NCI-H2081 (cell line): ENCODE measurements at places on chromosomes 11 and 22.

GRCh38 chr11:117868815-117869561 lies 7.5 kb downstream of the FXYD6 start:
- peak; percentile 76 for DNase-seq

- peak; percentile 42 for DNase-seq
Measured at GRCh38 chr11:134340354-134340964, 8.7 kb downstream of the GLB1L2 start.

- DNase-seq, result no peak
Measured at GRCh38 chr11:126522606-126523005, 167.1 kb downstream of the ST3GAL4 start.

DNA sequence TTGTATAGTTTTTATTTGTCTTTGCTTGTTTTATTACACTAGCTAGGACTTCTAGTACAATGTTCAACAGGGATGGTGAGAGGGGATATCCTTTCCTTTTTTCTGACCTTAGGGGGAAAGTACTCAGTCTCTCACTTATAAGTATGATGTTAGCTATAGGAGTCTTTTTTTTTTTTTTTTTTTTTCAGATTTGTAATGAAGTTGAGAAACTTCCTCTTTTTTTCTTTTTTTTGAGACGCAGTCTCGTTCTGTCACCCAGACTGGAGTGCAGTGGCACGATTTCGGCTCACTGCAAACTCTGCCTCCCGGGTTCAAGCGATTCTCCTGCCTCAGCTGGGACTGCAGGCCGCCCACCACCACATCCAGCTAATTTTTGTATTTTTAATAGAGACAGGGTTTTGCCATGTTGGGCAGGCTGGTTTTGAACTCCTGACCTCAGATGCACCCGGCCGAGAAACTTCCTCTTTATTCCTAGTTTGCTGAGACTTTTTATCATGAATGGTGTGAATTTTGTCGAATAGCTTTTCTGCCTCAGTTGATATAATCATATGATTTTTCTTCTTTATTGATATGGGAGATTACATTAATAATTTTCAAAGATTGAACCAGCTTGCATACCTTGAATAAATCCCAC lies 10.9 kb downstream of the TRIM22 start:
- DNase-seq, result no peak

- peak; percentile 92 for DNase-seq
Measured at GRCh38 chr11:71453037-71453917, at the start of gene NADSYN1. Gene NADSYN1 (plus strand): TSS chr11:71453203. CDS start chr11:71453297, 94 bp downstream.

DNA sequence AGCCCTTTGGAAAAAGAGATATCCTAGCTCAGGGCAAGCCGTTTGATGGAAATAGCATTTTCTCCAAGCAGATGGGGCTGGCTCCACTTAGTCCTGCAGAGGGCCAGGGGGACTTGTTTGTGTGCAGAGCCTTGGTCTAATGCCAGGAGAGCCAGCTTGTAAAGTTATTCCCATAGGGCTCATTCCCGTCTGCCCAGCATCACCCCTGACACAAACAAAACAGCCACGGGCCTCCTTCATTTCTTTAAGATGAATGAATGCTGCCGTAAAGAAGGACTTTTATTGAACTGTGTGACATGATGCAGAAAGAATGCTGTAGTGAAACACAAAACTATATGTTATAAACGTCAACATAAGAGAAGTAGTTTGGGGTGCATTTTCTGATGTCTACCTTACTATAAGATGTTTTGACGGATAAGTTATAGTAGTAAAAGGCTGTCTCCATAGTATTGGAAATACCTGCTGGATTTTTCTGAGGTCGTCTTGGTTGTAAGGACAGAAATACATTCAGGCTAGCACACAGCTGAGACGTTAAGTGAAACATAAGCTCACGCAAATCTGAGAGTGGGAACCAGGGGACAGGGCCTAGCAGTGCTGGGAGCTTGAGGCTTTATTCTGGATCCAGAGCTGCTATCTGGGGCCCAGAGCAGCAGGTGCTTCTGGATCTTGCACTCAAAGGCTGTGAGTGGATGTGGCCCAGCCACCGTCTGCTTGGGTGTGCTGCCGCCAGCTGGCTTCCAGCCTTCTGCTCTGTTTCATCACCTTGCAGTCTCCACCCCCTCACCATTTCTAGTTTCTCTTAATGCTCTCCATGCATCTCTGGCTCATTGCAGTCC lies 53.3 kb downstream of the NCAM1 start:
- DNase-seq, result peak; percentile 88

- no peak for DNase-seq
Measured at GRCh38 chr11:77211594-77212251, 83.7 kb downstream of the MYO7A start.

DNA sequence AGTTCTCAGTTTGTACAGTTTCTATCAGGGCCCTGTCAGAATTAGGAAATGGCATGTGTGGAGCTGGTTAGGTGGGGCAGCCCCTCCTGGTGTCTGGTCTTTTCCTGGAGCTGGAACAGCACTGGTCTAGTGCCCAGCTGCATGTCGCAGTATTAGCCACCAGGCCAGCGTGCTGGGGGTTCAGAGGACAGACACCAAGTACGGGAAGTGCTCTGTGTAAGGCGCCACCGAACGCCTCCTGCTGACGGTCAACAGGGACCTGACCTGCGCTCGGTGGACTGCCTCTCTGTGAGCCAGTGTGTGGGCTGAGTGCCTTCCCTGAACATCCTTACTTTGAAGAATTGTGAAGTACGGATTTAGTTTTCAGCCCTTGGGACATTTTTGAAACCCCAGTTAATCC lies 33.9 kb downstream of the AP2A2 start:
- DNase-seq, result no peak

GRCh38 chr22:41263704-41264103 lies 22.3 kb downstream of the RANGAP1 start:
- DNase-seq, result no peak

DNA sequence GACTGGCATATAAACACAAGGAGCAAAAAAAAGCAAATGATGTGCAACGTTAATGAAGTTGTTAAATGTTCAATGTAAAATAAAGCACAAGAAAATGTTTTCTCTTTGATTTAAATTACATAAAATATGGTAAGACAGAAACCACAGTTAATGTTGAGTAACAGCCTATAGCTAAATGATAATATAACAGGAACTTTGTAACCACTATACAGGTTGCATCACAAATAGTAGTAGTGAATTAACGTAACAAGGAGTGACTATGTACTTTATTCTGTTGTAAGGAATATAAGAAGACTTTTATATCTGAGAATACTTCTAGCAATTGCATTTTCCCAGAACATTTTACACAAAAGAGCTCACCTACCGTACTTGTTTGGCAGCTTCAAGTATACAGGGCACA lies 16.9 kb downstream of the SAAL1 start:
- DNase-seq, result no peak

DNA sequence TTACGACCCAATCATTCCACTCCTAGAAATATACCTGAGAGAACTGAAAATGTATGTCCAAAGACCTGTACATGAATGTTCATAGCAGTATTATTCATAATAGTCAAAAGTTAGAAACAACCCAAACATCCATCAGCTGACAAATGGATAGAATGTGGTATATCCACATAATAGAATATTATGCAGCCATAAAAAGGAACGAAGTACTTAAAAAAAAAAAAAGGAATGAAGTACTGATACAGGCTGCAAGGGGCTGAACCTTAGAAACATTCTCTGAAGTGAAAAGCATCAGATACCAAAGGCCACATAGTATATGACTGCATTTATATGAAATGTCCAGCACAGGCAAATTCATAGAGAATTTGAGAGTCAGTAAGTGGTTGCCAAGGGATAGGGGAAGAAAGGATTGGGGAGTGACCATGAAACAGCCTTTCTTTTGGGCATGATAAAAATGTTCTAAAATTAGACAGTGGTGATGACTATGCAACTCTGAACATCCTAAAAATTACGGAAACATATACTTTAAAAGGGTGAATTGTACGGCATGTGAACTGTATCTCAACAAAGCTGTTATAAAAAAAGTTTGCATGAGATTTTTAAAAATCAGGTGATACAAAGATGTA lies 1.8 kb downstream of the TPST2 start:
- DNase-seq, result no peak

- DNase-seq, result peak; percentile 46
Measured at GRCh38 chr11:131668500-131669400, 298.3 kb downstream of the NTM start.

- DNase-seq, result no peak
Measured at GRCh38 chr11:125431009-125431408, 65.1 kb downstream of the FEZ1 start.

GRCh38 chr11:11155962-11156815 lies 196.9 kb downstream of the CSNK2A3 start:
- DNase-seq, result no peak

- no peak for DNase-seq
Measured at GRCh38 chr11:69552951-69553350, 71.5 kb downstream of the LINC01488 start.

GRCh38 chr11:123745764-123746451 lies 4.4 kb upstream of the ZNF202 start:
- DNase-seq, result no peak

DNA sequence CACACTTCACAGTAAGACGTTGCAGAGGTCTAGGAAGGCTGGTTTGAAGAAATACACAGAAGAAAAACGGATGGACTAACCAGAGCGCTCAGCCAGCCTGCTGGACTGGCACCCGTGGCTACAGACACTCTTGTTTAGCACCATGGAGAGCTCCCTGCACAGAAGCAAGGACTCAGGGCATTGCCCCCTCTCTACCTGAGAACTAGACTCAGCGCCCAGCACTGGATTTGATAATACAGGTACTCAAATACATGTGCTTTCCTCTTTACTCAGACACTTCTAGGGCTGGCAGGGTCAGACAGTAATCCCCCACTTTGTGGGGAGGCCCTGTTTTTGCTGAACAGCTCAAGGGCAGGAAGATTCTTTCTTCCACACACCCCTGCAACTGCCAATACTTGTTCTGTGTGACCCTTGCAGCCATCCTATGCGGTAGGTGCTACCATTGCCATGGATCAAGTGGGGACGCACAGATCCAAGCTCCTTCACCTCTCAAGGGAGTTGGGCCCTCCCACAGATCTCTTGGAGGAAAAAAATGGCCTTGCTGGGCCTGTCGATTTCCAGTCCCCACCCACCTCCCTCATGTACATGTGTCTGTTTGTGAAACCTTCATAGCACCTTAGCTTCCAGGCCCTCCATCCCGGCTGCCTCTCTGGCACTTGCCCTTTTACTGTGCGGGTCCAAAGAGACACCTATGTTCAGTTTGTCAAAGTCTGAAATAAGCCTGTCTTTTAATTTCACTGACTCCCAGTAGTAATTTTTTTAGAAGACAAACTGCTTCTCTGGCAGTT lies 5.1 kb upstream of the P2RX6 start:
- no peak for DNase-seq

- DNase-seq, result no peak
Measured at GRCh38 chr11:10550503-10551289, 9.7 kb upstream of the RNF141 start.

GRCh38 chr11:13258855-13259254 lies 18.7 kb upstream of the BMAL1 start:
- no peak for DNase-seq

- no peak for DNase-seq
Measured at GRCh38 chr22:38304526-38304925, 12.7 kb downstream of the CSNK1E start.

- DNase-seq, result no peak
Measured at GRCh38 chr11:62193952-62194351, 3.9 kb downstream of the SCGB1D1 start.

- DNase-seq, result no peak
Measured at GRCh38 chr11:72589802-72590761, 84.1 kb downstream of the PDE2A start.

GRCh38 chr22:29469755-29470154 lies 10.3 kb upstream of the NEFH start:
- no peak for DNase-seq

- no peak for DNase-seq
Measured at GRCh38 chr22:47102648-47103047, 340.2 kb downstream of the TBC1D22A start.

- DNase-seq, result no peak
Measured at GRCh38 chr11:65452806-65453490, 30.4 kb downstream of the NEAT1 start.

GRCh38 chr11:73585834-73586575 lies 11.9 kb downstream of the FAM168A start:
- no peak for DNase-seq

GRCh38 chr22:41092847-41093411 lies 537 bp downstream of the EP300 start:
- DNase-seq, result peak; percentile 5

DNA sequence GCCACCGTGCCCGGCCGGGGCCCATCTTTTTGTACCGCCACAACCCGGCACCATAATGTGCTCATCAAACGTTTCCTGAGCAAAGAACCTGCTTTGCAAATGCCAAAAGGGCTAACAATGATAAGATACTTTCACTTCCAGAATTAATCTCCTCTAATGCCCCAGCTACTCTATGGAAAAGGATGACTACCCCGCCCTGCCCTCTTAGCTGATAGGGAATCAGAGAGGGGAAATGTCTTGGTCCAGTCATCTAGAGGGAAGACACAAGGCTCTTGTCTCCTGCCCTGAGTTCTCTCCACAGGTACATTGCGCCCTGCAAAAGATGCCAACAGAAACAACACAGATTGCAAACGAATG lies 586 bp downstream of the TTLL1 start:
- DNase-seq, result no peak

- peak; percentile 29 for DNase-seq
Measured at GRCh38 chr11:68297812-68298658, 14.4 kb upstream of the LRP5 start.

DNA sequence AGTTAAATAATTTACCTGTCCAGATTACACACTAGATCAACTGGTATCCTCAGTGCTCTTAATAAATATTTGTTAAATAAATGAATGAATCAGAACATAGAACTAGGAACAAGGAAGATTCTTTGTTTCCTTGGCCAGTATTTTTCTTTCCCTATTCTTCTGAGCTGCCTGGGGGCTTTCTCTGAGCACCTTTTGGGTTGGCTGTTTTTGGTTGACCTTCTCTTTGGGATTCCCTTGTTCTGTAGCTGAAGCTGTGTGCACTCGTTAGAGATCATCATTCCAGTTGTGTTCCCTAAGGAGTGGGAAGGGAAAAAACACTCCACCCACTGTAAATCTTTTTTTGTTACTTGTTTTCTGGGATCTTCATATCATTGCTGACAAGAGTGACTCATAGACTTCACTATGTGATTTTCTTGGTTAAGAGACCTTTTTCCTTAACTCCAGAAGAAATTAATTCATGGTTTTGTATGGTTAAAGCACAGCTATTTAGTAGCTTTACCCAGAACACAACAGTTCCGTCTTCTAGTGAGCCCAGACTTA lies 84.3 kb downstream of the STIM1 start:
- DNase-seq, result no peak

GRCh38 chr11:85947431-85948272 lies 92.5 kb downstream of the CCDC83 start:
- DNase-seq, result no peak

DNA sequence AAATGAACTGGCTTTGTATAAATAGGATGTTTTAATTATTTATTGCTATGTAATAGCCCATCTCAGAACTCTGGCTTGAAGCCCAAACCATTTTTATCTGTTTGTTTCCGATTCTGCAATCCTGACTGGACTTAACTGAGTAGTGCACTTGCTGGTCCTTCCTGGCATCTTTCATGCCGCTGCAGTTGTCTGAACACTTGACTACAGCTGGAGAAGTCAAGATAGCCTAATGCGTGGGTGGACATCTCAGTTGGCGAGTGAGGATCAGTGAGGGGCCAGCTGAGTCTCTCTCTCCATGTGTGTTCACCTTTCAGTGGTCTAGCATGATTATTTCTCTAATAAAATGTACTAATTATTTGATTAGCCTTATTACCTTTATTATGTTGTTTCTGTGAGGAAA lies 105.8 kb downstream of the PRMT3 start:
- DNase-seq, result no peak
